ENCODE measurements at places on chromosomes 11 and 22.
A peak's percentile ranks its signal among the peaks of the same experiment; 100 is the strongest.

GRCh38 chr11:65894034-65894591 is 3.6 kb downstream of the CCDC85B start:
- no peak for DNase-seq

DNA sequence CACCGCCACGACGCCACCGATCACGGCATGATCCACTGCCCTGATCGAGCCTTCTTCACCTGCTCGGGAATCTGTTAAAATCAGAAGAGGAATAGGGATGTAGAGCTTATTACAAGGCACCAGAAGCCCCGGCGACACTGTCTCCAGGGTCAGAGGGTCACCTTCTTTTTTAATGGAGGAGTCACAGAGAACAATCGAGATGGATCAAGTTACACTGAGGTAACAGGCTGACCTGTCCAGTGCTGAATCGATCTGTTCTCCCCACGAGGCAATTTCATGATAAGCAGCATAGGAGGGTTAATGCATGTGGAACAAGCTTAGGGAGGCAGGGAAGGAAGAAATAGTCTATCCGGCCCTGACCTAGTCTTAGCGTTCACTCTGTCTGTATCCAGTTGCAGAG is 325.5 kb downstream of the CADM1 start:
- DNase-seq: no peak

DNA sequence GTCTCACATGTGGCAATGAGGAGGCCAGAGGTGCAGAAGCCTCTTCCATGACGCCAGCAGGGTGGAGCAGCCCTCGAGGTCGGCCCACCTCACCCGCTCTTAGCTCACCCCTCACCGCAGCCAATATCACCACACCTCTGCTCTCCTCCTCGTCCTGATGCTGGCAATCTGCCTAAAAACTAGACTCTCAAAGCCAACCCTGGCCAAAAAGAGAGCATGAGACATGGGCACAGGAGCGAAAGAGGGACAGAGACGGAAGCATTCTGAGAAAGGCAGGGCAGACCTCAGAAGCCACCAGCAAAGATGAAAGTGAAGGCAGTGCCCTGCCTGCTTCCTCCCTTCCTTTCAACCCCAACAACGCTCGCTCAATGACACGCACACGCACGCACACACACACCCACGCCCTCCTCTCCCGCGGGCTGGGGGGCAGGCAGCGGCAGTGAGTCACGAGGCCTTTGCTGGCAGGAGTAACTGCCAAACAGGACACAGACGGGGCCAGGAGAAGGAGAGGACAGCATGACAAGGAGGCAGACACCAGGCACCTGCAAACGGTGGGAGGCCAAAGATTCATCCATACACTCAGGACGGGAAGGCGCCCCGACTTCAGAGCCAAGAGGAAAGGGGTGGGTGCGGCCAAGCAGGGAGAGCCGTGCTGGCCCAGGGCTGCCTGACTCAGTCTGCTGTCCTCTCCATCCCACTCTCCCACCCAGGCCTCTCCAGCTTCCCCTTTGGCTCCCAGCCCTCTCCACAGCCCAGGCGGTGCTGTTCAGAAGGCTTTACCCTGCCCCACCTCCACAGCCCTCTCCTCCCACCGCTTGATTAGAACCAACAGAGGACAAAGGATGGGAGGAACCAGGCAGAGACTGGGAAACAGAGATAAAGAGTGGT is 11.4 kb downstream of the IGSF9B start:
- peak; percentile 85 for DNase-seq

GRCh38 chr11:128302425-128303186 is 284.8 kb downstream of the ETS1 start:
- peak; percentile 50 for DNase-seq

DNA sequence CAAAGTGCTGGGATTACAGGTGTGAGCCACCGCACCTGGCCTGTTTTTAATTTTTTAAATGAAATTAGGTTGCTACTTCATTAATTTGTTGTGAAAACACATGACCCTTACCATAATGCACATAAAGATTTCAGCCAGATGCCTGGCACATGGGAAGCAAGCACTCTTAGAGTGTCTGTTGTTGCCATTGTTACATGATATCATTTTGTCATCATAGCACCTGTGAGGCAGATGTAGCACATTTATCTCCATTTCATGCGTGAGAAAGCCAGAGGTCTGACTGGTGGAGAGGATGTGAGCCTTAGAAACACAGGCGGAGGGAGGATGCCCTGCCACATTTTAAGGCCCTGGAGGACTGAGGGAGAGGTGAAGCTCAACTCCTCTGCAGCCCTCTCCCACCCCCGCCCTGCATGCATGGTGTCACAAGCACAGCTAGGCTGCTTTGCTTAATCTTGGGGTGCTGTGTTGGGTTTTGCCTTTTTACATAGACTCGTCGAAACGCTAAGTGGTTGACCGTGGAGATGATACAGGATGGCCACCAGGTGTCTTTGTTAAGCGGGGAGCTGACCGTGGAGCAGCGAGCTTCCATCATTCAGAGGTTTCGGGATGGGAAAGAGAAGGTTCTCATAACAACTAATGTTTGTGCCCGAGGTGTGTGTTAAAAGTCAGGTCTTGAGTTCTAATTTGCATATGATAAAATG is 14.0 kb downstream of the DDX25 start:
- no peak for DNase-seq

GRCh38 chr11:64854534-64855502 is 10.4 kb upstream of the CDC42BPG start:
- no peak for DNase-seq

DNA sequence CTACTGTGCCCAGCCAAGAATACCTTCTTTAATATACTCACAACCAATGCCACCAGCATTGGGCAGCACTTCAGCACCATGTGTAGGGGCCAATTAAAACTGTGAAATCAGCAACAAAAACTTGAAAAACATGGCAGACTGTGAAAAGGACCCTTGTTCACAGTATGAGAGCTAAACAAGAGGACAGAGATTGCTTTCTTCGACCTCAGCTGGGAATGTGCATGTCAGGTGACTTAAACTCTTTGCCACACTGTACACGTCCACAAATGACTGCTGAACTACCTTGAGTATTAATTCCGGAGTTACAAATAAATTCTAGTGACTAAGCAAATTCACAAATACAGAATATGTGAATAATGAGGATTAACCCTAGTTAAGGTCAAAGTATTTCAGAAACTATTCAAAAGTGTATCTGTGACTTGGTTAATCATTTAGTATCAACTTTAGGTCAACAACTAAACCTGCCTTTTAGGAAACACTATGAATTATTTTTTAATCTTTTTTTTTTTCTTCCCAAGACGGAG is 33.0 kb downstream of the DDX6 start:
- DNase-seq: no peak

DNA sequence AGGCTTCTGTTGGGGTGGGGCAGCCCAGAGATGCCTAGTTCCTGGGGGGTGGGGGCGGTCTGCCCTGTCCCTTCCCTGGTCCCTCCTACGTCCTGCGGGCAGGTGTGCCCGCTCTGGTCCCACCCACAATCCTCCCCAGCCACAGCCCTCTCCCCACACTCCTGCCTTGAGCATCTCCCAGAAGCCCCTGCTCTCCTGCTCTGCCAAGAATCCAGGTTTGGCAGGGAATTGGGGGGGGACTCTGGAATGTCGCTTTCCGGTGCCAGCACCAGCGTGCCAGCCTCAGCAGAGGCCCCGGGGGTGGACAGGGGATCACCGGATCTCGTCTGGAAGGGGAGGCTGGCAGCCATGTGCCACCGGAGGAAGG is 11.4 kb upstream of the PDGFB start:
- no peak for DNase-seq

GRCh38 chr11:16853859-16854258 is 115.4 kb downstream of the C11orf58 start:
- no peak for DNase-seq

DNA sequence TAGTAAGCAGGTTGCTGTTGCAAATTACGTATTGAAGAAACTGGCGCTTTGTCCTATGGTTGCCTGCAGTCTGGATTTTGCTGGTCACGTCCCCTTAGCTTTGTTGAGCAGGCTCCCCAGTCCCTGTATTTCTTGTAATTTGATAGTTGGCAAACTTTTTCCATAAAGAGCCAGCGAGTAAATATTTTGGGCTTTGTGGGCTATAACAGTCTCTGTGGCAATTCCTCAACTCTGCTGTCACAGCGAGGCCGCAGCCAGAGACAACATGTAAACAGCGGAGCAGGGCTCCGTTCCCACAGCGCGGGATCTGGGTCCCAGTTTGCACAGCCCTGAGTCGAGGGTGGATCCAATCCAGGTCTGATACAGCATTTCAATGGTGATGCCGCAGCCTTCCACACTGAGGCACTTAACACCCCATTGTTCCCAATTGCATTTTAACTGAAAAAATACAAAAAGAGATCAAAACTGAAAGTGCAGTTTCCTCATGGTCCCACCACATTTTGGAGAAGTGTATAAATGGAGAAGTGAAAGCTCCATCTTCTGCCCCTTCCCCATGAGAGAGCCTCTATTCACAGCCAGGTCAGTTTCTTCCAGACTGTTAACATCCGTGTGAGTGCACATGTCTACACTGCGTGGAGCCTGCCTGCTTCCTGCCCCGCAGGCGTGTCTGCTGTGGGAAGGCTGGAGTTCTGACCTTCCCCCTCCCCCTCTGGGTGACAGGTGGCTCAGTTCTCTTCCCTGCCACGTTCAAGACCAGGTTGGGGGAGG is 89.1 kb downstream of the RPS6KA4 start:
- DNase-seq: no peak

DNA sequence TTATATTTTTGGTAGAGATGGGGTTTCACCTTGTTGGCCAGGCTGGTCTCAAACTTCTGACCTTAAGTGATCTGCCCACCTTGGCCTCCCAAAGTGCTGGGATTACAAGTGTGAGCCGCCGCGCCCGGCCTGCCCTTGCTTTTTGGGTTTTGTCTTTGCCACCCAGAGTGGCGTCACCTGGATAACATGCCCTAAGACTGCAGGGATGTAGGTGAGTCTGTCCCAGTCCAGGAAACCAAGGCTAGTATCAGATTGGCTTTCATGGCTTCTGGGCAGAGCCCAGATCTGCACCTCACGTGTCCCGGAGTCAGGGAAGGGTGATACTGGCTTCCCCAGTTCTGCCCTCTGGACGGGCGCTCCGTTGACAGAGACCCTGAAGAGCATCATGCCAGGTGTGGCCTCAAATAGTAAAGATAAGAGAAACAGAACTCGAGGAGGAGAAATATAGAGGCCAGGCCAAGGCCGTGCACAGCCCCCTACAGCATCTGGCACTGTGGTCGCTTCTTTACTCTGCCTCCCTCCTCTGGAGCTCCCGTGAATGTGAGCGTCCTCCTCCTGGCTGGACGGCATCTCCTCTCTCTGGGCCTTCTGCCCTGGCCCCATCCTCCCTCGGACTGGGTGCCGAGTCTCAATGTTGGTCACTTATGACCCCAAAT is 7.8 kb upstream of the APOBEC3B start:
- DNase-seq: no peak

- peak; percentile 2 for DNase-seq
These were observed 198.8 kb upstream of the SEZ6L start for GRCh38 chr22:25970374-25970911.

GRCh38 chr11:112797648-112798293 is 163.4 kb upstream of the NCAM1 start:
- no peak for DNase-seq

DNA sequence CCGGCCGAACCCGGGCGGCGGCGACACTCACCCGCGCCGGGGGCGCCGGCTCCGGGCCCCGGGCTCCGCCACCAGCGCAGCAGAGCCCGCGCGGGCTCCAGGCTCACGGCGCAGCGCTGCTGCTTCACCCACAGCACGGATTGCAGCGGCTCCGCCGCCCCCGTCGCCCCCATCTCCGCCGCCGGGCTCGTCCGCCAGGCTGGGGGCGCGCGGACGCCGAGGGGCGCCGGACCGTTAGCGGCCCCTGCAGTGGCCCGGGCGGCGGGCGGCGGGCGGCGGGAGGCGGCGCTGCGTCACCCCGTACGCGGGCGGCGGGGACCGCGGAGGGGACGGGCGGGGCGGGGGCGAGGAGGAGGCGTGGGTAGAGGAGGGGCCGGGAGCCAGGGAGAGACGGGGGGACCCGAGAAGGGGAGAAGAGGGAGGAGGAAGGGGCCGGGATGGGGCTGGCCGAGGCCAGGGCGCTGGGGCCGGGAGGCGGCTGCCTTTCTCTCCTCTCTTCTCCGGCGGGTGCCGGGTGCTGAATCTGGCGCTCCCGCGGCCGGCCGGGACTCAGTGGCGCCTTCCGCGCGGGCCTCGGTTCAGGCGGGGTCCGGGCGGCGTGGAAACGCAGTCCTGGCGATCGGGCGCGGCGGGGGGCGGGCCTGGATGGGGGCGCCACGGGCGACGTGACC is at the start of gene CERK:
Gene CERK (minus strand): TSS at position 277 of the 671 bp plus-strand sequence. CDS start 104 bp downstream, at position 173.
- DNase-seq: no peak

DNA sequence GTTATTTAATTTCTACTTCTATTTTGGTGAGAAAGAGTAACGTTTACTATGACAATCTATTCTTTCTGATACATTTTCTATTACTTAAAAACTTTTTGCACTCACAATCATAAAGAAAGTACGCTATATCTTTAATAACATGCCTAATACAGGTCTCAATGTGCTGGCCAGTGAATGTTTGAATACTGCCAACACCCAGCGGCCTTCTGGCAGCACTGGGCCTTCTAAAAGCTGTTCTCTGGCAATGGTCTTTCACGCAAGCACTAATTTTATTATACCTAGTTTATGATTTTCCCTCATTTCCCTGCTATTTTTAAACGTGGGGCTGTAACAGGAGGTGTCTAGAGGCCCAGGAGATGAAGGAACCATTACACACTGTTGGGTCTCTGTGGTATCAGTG is 349.8 kb upstream of the PITPNB start:
- DNase-seq: no peak

DNA sequence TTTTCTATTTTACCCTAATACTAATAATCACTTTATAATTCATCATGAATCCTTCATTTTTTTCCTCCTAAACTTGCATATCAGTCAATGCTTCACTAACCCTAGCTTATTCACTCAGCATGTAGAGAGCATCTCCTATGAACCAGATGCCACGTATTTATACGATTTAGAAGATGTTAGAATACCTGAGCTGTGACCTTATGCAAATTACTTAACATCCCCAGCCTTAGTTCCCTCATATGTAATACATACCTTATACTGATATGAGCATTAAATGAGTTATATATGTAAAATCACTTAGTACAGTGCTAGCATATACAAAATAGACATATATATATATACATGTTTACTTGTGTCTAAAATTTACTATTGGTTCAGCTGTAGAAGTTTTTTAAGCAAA is 9.0 kb downstream of the FAM76B start:
- no peak for DNase-seq

GRCh38 chr11:5624489-5625279 is at the start of gene TRIM34:
TSS of gene TRIM34 (plus strand) at chr11:5625001. CDS start at chr11:5632332, 7,331 bp downstream.
- no peak for DNase-seq

GRCh38 chr11:116888024-116888423 is 50.6 kb upstream of the APOA1 start:
- DNase-seq: no peak

- no peak for DNase-seq
These were observed 540 bp downstream of the PPARA start for GRCh38 chr22:46150655-46151477.

GRCh38 chr11:45168366-45169130 is 22.1 kb downstream of the PRDM11 start:
- no peak for DNase-seq

GRCh38 chr11:125139778-125140177 is 24.8 kb upstream of the PKNOX2 start:
- no peak for DNase-seq

DNA sequence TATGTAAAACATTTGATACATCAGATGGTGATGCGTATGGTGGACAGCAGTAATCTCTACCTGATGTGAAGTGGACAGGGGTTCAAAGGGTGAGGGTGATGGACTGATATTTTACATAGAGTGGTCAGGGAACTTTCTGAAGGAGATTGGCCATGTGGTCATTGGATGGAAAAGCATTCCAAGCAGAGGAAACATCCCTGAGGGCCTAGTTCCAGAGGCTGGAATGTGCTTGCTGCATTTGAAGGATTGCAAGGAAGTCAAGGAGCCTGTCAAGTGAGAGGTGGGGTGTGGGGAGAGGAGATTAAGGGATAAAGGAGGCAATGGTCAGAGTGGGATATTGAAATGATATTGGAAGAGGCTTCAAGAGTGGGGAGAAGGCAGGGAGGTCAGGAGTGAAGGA is 151.9 kb upstream of the NTM start:
- DNase-seq: no peak
